ENCODE measurements at places on chromosomes 3 and 15.

DNA sequence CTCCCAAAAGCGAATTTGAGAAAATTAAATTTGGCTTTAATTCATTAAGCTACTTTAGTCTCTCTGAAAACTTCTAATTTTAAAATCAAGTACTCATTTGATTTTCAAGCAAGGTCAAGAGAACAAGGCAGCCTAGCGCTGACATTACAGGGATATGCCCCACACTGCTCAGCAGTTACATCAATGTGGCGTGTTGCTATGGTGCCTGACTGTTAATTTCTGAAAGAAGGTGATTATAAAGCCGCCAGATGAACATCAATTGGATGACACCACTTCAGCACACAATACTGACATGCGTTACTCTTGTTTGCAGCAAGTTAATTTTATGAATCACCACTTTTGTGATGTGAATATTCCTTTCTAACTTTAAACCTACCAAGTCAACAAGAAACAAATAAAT is 284.4 kb downstream of the FOXP1 start:
- no peak for DNase-seq
- H3K4me1 ChIP-seq, result no peaks in the 10 kb centered on the region
- no peaks in the 10 kb centered on the region for H3K36me3 ChIP-seq
- no peak overlapping the region for H3K4me3 ChIP-seq

- H3K4me3 ChIP-seq, result no peak overlapping the region
- no peaks in the 10 kb centered on the region for H3K36me3 ChIP-seq
- no peaks in the 10 kb centered on the region for H3K27me3 ChIP-seq
- no peak for DNase-seq
- H3K4me1 ChIP-seq, result no peaks in the 10 kb centered on the region
- H3K27ac ChIP-seq, result no peak overlapping the region
Measured at GRCh38 chr15:29008846-29009245, 123.1 kb downstream of the APBA2 start.

DNA sequence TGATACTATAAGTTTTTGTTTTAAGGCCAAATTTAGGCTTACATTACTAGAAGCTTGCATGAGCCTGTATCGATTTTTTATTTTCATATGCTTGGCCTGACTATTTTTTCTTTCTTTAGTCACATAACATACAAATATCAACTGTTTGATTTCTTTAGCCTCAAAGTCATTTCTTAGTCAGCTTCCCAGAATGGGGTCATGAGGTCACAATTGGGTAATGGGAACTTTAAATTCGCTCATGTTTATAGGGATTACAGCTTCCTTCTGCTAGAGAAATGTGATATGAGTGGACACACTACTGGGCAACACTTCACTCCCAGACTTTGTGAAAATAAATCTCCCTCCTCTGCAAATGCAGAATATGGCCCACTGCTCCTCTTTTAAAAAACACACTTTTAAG is 9.1 kb upstream of the TIPARP start:
- no peaks in the 10 kb centered on the region for H3K36me3 ChIP-seq
- no peak overlapping the region for H3K27ac ChIP-seq
- DNase-seq, result no peak
- peaks cover 4% of the 10 kb centered on the region for H3K4me1 ChIP-seq
- H3K4me3 ChIP-seq, result no peak overlapping the region

DNA sequence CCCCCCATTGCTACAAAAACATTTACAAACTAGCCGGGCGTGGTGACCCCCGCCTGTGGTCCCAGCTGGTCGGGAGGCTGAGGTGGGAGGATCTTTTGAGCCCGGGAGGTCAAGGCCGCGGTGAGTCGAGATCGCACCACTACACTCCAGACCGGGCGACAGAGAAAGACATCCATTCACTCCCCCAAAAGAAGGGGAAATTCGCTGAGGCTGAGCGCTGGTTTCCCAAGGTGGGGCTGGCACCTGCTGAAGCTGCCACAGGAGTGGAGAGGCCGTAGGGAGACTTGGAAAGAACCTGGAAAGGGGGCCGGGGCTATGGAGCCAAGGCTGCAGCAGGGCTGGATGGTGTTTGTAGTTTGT is 732 bp upstream of the CRTC3 start:
- peak overlapping the region; percentile 71 for H3K4me3 ChIP-seq
- peaks cover 8% of the 10 kb centered on the region for H3K4me1 ChIP-seq
- no peak overlapping the region for H3K27ac ChIP-seq

GRCh38 chr15:60255390-60255789 is 142.4 kb downstream of the ANXA2 start:
- peaks cover 4% of the 10 kb centered on the region for H3K27me3 ChIP-seq
- no peak overlapping the region for H3K27ac ChIP-seq
- no peak overlapping the region for H3K4me3 ChIP-seq
- H3K36me3 ChIP-seq, result no peaks in the 10 kb centered on the region
- no peaks in the 10 kb centered on the region for H3K4me1 ChIP-seq

GRCh38 chr3:24351779-24352469 is 142.7 kb downstream of the THRB start:
- no peaks in the 10 kb centered on the region for H3K27me3 ChIP-seq
- no peak for DNase-seq
- H3K36me3 ChIP-seq, result no peaks in the 10 kb centered on the region
- H3K4me1 ChIP-seq, result peaks cover 5% of the 10 kb centered on the region
- no peak overlapping the region for H3K27ac ChIP-seq
- no peak overlapping the region for H3K4me3 ChIP-seq

- no peak for DNase-seq
- no peaks in the 10 kb centered on the region for H3K36me3 ChIP-seq
- H3K27me3 ChIP-seq, result no peaks in the 10 kb centered on the region
- H3K4me1 ChIP-seq, result no peaks in the 10 kb centered on the region
Measured at GRCh38 chr15:92197746-92198145, 195.9 kb upstream of the ST8SIA2 start.

- no peaks in the 10 kb centered on the region for H3K36me3 ChIP-seq
- DNase-seq, result no peak
- H3K4me3 ChIP-seq, result no peak overlapping the region
- no peaks in the 10 kb centered on the region for H3K4me1 ChIP-seq
- H3K27me3 ChIP-seq, result no peaks in the 10 kb centered on the region
- H3K27ac ChIP-seq, result no peak overlapping the region
Measured at GRCh38 chr3:46748170-46748569, 30.5 kb upstream of the PRSS50 start.

DNA sequence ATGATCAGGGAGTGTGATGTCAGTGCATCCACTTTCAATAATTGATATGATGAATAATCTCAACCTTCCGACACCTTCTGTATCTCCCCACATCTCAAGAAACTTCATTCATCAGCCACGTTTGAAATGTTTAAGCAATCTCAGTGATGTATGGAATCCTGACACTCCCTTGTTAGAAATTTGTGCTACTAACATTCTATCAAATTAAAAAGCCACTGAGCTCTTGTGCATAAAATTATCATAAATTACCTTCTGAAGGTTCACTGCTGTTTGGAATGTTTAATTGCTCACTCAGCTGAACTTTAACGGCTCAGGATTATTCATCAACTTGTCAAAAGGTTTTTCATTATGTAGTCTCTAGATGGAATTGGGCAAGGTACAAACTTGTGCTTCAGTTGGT is 108.4 kb upstream of the DPH6 start:
- no peaks in the 10 kb centered on the region for H3K4me1 ChIP-seq
- H3K27me3 ChIP-seq, result no peaks in the 10 kb centered on the region
- H3K27ac ChIP-seq, result no peak overlapping the region

All from keratinocyte (primary cell).